ENCODE measurements at places on chromosomes 13 and 19.

DNA sequence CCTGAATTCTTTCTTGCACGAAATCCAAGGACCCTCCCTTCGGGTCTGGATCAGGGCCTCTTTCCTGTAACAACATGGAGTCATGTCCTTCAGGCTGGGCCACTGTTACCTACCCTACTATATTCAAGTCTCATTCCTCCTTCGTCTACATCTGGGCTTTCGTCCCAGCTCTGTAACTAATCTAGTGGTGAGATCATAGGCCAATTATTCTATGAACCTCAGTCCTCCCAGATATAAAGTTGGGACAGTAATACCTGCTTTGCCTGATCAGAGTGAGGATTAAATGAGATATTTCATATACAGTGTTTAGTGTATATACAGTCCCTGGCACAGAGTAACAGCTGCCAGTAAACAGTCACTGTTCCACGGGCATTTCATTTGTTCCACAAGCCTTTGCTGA, 48.3 kb upstream of the ATP12A start:
- DNase-seq: no peak

DNA sequence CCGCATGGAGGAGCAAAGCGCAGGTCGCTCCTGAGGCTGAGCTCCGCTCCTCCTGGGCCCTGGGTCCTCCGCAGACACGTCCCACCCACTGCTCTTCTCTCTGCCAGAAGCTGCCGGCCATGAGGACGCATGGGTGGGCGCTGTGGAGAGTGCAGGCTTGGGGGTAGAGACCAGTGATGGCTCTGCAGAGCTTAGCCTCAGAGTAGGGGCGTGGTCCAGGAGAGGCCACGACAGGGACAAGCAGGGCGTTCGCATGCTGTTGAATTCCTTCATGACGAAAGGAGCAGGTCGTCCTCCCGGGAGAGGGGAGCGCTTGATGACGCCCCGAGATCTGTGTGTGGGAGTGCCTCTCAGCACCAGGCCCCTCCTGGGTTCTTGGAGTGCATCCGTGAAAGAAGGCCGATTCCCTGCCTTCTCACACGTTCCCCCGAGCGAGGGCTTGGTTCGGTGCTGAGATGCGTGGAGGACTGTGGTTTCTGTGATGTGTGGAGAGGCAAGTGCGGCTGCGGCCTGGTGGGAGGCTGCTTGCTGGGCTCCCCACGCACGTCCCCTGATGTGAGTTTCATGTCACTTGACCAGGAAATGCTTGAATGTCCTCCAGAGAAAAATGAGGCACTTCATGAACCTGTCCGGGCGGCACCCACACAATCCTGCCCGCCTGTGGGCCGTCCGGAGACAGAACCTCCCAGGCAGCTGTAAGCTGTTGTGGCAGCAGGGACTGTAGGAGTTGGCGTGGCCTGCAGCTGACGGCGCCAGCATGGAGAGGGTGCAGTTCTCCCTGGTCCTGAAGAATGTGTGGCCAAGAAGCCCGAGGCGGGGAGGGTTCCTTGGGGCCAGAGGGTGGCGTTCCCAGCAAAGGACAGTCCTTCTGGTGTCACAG, 4.5 kb downstream of the SF3A2 start:
- no peak for DNase-seq

DNA sequence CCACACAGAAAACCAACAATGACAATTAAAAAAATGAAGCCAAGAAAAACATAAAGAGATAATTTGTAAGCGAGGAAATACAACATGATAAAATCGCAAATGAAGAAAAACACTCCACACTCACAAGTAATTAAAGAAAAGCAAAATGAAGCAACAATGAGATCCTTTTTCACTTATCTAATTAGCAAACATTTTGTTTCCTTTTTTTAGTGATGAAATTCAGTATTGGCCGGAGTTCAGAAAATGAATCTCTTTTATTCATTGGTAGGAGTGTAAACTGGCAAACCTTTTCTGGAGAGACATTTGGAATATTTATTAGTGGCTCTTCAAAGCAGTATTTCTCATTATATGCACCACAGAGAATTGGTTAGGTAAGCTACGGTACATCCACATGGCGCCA, 70.6 kb upstream of the POMP start:
- DNase-seq: no peak

- no peak for DNase-seq
Observed at GRCh38 chr13:22064854-22065620, 394.2 kb downstream of the FGF9 start.

DNA sequence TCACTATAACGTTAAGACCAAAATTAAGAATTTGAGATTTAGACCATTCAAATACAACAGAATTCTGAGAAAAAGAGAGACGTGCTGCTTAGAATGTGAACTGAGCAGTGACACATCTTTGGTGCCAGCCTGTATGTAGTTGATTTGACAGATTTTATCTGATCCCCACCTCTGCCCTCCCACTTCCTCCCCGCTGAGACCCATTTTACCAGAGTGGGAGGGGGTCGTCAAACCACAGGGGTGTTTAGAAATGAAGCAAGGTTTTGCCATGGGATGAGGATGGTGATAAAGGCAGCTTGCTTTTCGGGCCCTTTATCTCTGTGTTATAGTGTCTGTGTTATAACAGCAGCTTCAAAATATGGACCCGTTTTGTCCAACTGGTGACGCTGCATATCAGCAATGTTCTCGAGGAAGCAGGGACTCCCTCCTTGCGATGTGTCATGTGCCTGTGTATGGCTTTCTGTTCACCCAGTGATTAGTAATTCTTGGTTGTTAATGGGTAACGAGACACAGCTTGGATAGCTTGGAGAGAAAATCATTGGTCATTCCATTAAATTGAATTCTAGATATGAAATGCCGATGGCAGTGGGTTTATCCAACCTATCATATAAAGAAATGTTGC, 125.0 kb downstream of the HS6ST3 start:
- DNase-seq: no peak

- DNase-seq: no peak
Observed at GRCh38 chr13:75635101-75635827, 866 bp upstream of the LMO7 start.

DNA sequence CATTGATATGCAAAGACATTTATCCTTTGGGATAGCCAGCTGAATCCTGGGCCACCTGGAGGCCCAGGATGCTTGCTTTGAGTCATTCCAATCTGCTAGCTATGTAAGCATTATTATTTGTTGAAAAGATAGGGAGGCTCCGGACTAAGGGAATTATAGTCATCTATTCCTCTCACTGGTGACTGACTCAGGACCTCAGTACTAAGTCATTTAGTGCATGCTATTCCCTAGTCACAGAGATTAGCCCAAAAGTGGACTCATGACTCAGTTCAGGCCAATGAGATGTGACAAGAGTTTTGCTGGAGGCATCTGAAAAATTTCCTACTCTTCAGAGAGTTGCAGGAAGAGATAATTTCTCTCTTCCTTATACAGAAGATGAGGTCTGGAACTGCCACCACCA, 67.9 kb upstream of the ITM2B start:
- DNase-seq: no peak

DNA sequence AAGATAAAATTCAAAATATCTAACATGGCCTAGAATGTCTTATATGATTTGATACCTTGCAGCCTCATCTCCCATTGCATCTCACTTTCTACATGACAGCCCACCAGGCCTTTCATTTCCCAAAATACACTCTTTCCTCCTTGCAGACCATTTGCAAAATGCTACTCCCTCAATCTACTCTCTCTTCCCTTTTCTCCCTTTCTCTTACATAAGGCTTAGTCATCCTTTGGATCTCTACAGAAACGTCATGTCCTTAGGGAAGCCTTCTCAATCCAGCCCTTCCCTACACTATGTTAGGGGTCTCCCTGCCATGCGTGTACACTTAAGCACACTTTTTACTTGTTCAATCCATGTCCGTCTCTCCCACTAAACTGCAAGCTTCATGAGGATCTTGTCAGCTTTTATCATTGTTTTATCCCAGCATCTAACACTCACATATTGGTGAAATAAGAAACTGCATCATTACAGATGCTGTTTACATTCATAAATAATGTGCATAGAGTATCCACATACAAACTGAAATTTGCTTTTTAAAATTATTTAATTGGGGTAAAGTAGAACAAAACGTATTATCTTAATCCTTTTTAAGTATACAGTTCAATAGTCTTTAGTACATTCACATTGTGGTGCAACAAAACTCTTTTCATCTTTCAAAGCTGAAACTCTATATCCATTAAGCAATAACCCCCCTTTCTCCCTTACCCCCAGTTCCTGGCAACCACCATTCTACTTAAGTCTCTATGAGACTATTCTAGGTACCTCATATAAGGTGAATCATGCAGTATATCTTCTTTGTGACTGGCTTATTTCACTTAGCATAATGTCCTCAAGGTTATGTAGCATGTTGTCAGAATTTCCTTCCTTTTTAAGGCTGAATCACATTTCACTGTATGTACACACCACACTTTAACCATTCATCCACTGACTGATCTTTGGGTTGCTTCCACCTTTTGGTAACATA, 11.5 kb upstream of the WBP4 start:
- no peak for DNase-seq
